ENCODE measurements at places on chromosomes 16 and 17.

- H3K36me3 ChIP-seq: no peaks in the 10 kb centered on the region
- no peaks in the 10 kb centered on the region for H3K4me1 ChIP-seq
- no peak overlapping the region for H3K4me3 ChIP-seq
- H3K27ac ChIP-seq: no peak overlapping the region
- no peaks in the 10 kb centered on the region for H3K27me3 ChIP-seq
These were observed 530.4 kb downstream of the XYLT1 start for GRCh38 chr16:16940351-16940750.

- peaks cover 28% of the 10 kb centered on the region for H3K27me3 ChIP-seq
- no peaks in the 10 kb centered on the region for H3K36me3 ChIP-seq
- no peaks in the 10 kb centered on the region for H3K4me1 ChIP-seq
- no peak for DNase-seq
- H3K27ac ChIP-seq: no peak overlapping the region
- no peak overlapping the region for H3K4me3 ChIP-seq
These were observed 240.9 kb downstream of the ENGASE start for GRCh38 chr17:79315358-79316105.

DNA sequence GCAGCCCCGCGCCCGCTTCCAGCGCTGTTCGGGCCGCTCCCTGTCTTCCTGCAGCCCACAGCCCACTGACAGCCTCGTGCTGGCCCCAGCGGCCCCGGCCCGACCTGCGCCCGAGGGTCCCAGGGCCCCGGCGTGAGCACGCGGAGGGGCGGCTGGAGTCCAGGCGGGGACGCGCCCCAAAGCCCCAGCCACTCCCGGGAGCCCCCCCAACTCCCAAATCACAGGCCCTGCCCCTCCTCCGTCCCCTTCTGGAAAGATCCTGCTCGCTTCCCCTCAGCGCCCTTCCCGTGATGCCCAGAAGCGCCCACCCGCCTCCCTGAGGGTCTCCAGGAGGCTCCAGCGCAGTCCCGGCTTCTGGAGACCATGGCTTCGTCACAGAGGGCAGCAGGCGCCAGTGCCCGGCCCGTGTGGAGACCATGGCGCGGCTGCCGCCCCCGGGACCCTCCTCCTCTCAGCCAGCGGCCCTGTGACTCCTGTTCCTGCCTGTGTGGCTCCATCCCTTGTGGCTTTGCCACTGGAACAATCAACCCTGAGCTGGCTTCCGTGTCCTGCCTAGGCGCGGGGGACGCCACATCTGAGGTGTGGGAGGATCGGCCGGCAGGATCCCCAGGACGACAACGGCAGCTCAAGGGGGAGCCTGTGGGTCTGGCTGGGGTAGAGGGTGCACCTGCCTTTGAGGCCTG is 3.9 kb downstream of the UTS2R start:
- peaks cover 42% of the 10 kb centered on the region for H3K27me3 ChIP-seq
- no peaks in the 10 kb centered on the region for H3K36me3 ChIP-seq
- H3K4me3 ChIP-seq: no peak overlapping the region
- H3K4me1 ChIP-seq: peaks cover 18% of the 10 kb centered on the region
- no peak for DNase-seq
- no peak overlapping the region for H3K27ac ChIP-seq

DNA sequence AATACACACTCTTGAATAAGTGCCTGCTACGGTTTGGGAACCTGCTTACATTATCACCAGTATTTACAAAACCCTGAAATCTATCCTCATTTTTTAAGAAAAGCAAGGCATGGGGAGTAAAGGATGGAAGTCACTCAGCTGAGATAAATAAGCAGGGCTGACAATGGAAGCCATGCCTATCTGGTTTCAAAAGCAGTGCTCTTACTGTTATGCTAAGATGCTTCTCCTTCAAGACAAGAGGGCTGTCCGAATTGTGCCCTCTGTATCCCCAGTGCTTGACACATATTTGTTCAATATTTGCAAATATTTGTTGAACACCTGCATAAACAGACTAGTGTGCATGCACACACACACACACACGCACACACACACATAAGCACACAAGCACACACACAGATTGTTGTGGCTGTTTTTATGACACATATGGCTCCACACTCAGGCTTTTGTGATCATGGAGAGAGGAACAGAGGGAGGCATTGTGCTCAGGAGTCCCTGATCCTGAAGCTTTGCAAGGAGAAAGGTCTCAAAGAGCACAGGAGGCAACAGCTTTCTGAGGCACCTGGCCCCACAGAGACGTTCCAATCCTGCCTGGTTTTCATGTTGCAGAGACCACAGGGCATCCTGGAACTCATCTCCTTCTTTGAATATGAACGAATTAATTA is 401.6 kb upstream of the CDH11 start:
- H3K36me3 ChIP-seq: no peaks in the 10 kb centered on the region
- no peak for DNase-seq
- H3K4me3 ChIP-seq: no peak overlapping the region
- H3K4me1 ChIP-seq: no peaks in the 10 kb centered on the region
- peaks cover 2% of the 10 kb centered on the region for H3K27me3 ChIP-seq
- no peak overlapping the region for H3K27ac ChIP-seq

GRCh38 chr16:35741546-35741945 is 2282.1 kb downstream of the TP53TG3F start:
- no peak overlapping the region for H3K27ac ChIP-seq
- no peaks in the 10 kb centered on the region for H3K4me1 ChIP-seq
- no peaks in the 10 kb centered on the region for H3K27me3 ChIP-seq
- no peak overlapping the region for H3K4me3 ChIP-seq

DNA sequence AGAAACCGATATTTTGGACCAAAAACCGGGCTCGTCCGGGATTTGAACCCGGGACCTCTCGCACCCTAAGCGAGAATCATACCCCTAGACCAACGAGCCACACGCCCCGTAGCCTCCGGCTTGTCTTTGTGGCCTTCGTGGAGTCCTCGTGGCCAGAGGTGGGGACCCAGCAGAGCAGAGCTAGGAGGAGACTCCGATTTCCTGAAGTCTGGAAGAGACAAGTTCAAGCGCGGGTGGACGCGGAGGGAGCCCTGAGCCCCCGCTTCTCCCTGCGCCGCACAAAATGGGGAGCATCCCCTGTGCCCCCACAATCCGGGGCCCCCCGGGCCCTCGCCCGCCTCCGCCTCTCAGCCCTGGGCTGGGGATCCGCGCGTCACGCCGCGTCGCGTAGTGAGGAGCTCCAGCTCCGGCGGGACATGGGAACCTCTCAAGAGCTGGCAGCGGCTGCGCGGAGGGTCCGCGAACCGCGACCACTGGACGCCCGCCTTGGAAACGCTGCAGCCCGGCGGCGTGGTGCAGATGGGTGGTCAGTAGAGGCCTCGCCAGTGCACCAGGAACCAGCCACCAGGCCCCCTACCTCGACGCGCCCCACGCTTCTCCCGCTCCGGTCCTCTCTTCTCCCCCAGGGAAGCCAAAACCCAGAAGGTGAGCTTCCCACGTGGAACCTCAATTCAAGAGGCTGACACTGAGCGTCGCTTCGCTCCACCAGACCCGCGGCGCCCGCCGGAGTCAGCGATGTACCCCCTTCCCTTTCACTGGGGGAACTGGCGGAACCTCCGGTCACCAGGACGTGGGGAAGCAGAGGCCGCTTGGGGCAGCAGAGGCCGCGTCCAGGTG is 5.2 kb upstream of the OR1F1 start:
- H3K27me3 ChIP-seq: peaks cover 61% of the 10 kb centered on the region
- peaks cover 1% of the 10 kb centered on the region for H3K36me3 ChIP-seq
- peak overlapping the region; percentile 81 for H3K4me3 ChIP-seq
- peak overlapping the region; percentile 81 for H3K27ac ChIP-seq
- peaks cover 24% of the 10 kb centered on the region for H3K4me1 ChIP-seq

DNA sequence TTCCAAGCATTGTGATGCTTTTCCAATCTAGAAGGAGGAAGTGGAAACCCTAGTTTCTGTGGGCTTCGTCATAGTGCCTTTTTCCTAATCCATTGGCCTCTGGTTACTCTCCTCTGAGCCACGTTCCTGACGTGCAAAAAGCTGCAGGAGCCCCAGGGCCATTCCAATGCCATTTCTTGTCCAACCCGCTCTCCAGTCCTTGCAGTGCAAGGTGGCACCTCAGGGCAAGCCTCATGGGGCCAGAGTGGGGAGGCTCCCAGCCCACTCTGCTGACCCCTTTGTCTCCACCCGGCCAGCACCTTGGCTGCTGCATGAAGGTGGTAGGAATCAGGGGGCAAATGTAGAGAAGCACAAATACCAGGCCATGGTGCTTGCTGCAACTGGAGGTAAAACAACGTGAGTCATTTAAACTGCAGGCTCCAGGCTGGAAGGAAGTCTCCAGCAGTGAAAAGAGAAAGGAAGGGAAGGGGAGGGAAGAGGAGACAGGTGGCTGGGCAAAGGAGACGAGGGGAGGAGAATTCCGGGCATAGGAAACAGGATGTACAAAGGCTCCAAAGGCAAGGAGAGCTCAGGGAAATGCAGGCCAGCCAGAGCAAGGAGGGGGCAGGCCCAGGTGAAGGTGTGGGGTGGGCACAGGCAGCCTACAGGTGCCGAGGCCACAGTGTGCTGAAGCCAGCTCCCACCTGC is 168.2 kb upstream of the TNRC6C start:
- H3K27me3 ChIP-seq: no peaks in the 10 kb centered on the region
- no peak for DNase-seq
- no peak overlapping the region for H3K4me3 ChIP-seq
- no peaks in the 10 kb centered on the region for H3K4me1 ChIP-seq
- H3K27ac ChIP-seq: no peak overlapping the region

DNA sequence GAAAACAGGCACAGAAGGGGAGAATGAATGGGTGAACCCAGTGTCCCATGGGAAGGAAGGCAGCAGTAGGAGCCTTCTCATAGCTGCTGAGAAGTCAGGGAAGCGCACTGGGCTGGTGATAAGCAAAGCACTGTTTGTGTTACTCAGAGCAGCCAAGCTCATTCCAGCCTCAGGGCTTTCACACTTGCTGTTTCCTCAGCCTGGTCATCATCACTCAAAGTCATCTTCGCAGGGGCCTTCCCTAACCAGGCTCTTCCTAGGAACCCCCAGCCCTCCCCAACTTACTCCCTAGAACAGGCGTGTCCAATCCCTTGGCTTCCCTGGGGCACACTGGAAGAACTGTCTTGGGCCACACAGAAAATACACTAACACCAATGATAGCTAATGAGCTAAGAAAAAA is 32.1 kb upstream of the LONP2 start:
- no peak overlapping the region for H3K27ac ChIP-seq
- H3K4me1 ChIP-seq: no peaks in the 10 kb centered on the region
- no peak overlapping the region for H3K4me3 ChIP-seq

DNA sequence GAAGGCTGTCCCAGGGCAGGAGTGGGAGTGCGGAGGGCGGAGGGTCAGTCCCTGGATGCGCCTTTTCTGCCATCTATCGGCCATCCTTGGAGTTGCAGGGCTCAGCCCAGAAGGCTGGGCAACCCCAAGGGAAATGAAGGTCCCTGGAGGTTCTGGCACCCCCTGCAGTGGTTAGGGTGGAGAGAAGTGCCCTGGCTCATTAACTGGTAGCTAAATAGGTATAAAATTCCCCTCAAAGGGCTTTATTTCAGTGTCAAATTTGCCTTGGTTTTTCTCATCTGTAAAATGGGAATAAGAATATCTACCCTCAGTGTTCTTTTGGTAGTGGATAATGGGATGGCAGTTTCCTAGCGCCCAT is 22.4 kb downstream of the C17orf75 start:
- no peaks in the 10 kb centered on the region for H3K36me3 ChIP-seq
- H3K4me1 ChIP-seq: peaks cover 17% of the 10 kb centered on the region
- peaks cover 6% of the 10 kb centered on the region for H3K27me3 ChIP-seq
- no peak overlapping the region for H3K27ac ChIP-seq

GRCh38 chr17:79950306-79950705 is 85.4 kb downstream of the TBC1D16 start:
- no peak overlapping the region for H3K27ac ChIP-seq
- H3K4me1 ChIP-seq: no peaks in the 10 kb centered on the region
- H3K36me3 ChIP-seq: no peaks in the 10 kb centered on the region
- no peak overlapping the region for H3K4me3 ChIP-seq

DNA sequence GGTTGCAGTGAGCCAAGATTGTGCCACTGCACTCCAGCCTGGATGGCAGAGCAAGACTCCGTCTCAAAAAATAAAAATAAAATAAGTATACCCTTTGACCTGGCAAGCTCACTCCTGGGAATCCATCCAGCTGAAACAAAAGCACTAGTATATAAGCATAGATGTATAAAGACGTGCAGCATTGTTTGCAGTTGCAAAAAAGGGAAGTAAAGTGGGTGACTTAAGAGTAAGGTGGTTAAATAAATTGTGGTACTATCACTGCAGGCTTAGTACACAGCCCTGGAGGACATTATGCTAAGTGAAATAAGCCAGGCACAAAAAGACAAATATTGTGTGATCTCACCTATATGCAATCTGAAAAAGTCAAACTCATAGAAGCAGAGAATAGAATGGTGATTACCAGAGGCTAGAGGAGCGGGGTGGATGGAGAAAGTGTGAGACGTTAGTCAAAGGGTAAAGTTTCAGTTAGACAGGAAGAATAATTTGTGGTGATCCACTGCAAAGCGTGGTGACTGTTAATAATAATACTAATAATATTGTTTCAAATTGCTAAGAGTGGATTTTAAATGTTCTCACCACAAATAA is 113.0 kb downstream of the MYO1D start:
- H3K36me3 ChIP-seq: no peaks in the 10 kb centered on the region
- no peak overlapping the region for H3K27ac ChIP-seq
- DNase-seq: no peak
- H3K4me1 ChIP-seq: peaks cover 7% of the 10 kb centered on the region
- H3K4me3 ChIP-seq: no peak overlapping the region

DNA sequence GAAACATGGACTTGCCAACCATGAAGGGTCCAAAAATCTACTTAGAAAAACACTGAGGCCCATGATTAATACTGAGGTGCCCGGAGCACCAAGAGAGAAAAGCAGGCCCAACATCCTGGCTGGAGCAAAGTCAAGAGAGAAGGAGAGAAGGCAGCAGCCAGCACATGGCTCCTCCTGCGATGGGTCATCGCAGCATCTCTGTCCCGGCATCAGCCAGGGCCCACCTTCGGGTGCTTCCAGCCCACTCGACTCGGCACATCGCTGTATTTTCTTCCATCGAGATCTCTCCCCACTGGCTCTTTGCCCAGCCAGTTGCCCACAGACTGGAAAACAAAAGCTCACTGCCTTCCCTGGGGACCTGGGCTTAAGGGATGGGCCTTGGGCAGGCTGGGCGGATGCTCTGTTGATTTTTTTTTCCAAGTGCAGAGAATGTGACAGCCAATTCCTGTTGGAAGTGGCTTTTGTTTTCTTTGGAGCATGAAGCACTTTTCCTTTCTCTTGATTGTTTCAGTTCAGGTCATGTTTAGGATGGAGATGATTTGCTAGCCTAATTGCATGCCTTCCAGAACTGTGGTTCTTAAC is 58.1 kb downstream of the CYB5B start:
- H3K27me3 ChIP-seq: peaks cover 2% of the 10 kb centered on the region
- H3K4me1 ChIP-seq: no peaks in the 10 kb centered on the region
- H3K4me3 ChIP-seq: no peak overlapping the region
- DNase-seq: no peak
- H3K36me3 ChIP-seq: no peaks in the 10 kb centered on the region

DNA sequence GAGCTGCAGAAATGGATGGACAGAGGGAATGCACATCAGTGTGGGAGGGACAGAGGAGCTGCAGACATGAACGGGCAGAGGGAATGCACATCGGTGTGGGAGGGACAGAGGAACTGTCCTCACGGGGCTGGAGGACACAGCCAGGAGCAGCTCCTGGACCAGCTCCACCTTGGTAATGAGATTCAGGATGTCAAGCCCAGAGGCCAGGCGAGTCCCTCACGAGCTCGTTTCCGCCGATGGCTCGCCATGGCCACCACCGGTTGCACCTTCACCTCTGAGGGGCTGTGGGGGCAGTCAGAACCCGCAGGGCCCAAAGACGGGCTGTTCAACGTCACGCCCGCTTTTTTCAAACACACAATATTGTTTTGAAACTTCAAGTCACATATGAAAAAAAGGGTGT is 56.2 kb downstream of the RPH3AL start:
- no peak for DNase-seq
- H3K4me3 ChIP-seq: no peak overlapping the region
- H3K36me3 ChIP-seq: no peaks in the 10 kb centered on the region
- peaks cover 8% of the 10 kb centered on the region for H3K4me1 ChIP-seq
- H3K27ac ChIP-seq: no peak overlapping the region

All from activated naive CD4-positive, alpha-beta T cell treated with anti-CD3 and anti-CD28 coated beads for 36 hours (primary cell).